MM.1S (cell line): ENCODE measurements at places on chromosomes 16 and 17.
A peak's percentile ranks its signal among the peaks of the same experiment; 100 is the strongest.

DNA sequence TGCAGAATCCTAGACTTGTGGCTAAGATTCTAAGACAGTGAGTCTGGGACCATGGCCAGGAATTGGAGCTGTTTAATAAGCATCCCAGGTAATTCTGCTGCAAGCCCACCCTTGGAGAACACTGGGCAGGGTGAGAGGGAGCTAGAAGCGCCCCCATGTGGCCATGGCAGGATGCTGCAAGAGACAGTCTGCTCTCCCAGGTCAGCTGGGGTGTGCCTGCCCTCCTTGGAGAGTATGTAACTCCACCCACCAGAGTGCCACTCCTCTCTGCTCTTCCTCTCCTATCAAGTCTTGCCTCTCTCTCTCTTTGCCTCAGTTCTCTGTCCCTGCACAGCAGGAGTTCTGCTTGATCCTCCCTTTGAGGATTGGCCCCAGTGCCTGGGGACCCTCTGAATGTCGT is 14.9 kb downstream of the RCVRN start:
- no peak overlapping the region for H3K27ac ChIP-seq
- DNase-seq, result no peak
- no peaks in the 10 kb centered on the region for H3K4me1 ChIP-seq
- H3K36me3 ChIP-seq, result no peaks in the 10 kb centered on the region

GRCh38 chr16:14263011-14263410 is 191.9 kb downstream of the MRTFB start:
- H3K36me3 ChIP-seq, result no peaks in the 10 kb centered on the region
- no peaks in the 10 kb centered on the region for H3K4me1 ChIP-seq
- no peak overlapping the region for H3K27ac ChIP-seq
- no peaks in the 10 kb centered on the region for H3K27me3 ChIP-seq

DNA sequence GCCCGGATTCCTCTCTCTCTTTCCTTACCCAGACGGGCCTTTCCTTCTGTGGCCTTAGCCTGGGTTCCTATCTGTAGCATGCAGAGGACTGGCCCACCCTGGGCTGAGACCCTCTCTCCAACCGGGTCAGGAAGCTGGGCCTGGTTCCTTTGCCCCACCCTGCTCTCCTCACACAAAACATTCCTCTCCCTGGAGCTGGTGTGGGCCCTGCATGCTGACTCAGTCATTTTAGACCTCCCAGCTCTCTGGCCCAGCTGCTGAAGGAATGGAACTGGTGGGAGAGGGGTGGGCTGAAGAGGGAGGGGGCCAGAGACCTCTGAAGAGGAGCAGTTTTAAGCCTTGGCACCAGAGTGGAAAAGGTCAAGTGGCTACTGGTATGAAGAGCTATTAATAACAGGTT is 957 bp downstream of the MYL4 start:
- H3K4me3 ChIP-seq, result no peak overlapping the region
- H3K36me3 ChIP-seq, result no peaks in the 10 kb centered on the region
- peaks cover 29% of the 10 kb centered on the region for H3K4me1 ChIP-seq
- no peaks in the 10 kb centered on the region for H3K27me3 ChIP-seq
- no peak for DNase-seq
- H3K27ac ChIP-seq, result no peak overlapping the region

DNA sequence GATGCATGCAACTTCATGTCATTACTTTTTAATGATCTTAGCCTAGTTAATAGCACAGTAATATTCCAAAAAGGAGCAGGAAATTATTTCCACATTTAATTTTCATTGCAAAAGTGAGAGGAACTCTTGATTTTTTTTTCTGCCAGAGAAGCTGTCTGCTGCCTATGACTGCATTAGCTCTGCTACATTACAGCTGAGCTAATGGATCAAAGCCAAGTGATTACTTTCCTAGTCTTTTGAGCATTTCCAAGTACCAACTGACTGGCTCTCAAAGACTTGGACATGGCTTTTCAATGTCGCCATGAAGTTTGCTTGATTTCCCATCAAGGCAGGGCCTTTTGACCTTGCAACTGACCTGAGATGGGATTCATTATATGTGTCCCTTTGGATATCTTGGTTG is 356.6 kb upstream of the XYLT1 start:
- no peak overlapping the region for H3K4me3 ChIP-seq
- H3K4me1 ChIP-seq, result no peaks in the 10 kb centered on the region
- DNase-seq, result no peak
- H3K27me3 ChIP-seq, result no peaks in the 10 kb centered on the region
- no peaks in the 10 kb centered on the region for H3K36me3 ChIP-seq

- no peaks in the 10 kb centered on the region for H3K27me3 ChIP-seq
- no peaks in the 10 kb centered on the region for H3K36me3 ChIP-seq
- H3K4me3 ChIP-seq, result peak overlapping the region; percentile 78
- DNase-seq, result peak; percentile 41
- H3K27ac ChIP-seq, result no peak overlapping the region
Measured at GRCh38 chr16:23148513-23149266, 562 bp downstream of the USP31 start.
